ENCODE measurements at places on chromosomes 5 and 9.

DNA sequence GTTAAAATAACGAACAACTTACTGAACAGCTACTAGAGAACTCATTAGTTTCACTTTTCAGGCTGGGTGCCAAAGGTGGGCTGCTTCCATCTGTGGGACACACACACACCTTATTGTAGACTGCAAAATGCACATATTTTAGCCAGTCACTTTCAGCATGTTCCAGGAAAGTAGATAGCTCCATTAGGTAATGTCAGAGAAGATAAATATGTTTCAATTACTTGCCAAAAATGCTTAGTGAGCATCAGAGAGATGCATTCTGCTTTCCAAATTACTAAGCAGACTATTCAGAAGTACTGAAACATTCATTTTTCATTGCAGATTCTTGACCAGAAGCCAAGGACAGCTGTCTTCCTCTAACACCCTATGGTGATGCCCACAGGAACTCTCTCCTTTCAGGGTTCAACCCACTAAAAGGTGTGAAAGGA is 56.2 kb upstream of the APC start:
- DNase-seq: peak; percentile 66

GRCh38 chr9:123044586-123044985 is 11.1 kb downstream of the GPR21 start:
- no peak for DNase-seq

- DNase-seq: no peak
Measured at GRCh38 chr5:16233730-16234129, 54.1 kb upstream of the MARCHF11 start.

GRCh38 chr9:118522093-118523028 is 818.2 kb downstream of the TLR4 start:
- peak; percentile 14 for DNase-seq

DNA sequence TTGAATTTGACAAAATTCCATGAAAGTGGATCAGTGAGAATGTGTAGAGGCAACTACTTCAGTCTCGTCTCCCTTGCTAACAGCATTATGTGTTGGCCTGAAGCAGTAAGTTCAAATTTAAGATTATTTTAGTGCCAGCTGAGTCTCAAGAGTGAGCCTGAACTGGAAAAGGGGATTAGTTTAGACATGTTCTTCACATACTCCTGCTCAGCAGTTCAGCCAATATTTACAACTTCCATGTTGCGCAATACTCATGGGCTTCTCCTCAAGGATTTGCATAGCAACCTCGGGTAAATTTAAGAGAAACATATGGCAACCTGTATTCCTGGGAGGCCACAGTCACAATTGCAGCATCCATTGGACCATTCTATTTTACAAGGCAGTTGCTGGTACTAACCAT is 553.8 kb downstream of the PTPRD start:
- no peak for DNase-seq

- no peak for DNase-seq
Measured at GRCh38 chr5:6358434-6358820, 19.9 kb downstream of the MED10 start.

- no peak for DNase-seq
Measured at GRCh38 chr9:38006163-38006562, 62.9 kb downstream of the SHB start.

DNA sequence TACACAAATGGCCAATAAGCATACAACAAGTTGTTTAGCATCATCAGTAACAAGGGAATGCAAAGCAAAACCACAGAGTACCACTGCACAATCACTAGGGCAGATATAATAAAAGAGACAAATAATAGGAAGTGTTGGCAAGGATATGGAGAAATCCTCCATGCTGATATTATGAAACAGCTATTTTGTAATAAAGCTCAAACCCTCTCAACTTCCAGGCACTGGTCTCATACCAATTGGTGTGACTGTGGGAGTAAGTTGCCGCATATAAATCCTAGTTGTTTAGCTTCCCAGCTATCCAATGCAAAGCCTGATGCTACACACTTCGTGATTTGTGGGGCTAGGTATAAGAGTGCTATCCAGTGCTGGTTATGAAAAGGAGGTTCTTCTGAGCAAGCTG is 88.6 kb downstream of the SMIM23 start:
- no peak for DNase-seq

- no peak for DNase-seq
Measured at GRCh38 chr9:1962122-1962521, 53.0 kb upstream of the SMARCA2 start.

GRCh38 chr5:122259995-122260394 is 52.0 kb upstream of the SNCAIP start:
- no peak for DNase-seq

DNA sequence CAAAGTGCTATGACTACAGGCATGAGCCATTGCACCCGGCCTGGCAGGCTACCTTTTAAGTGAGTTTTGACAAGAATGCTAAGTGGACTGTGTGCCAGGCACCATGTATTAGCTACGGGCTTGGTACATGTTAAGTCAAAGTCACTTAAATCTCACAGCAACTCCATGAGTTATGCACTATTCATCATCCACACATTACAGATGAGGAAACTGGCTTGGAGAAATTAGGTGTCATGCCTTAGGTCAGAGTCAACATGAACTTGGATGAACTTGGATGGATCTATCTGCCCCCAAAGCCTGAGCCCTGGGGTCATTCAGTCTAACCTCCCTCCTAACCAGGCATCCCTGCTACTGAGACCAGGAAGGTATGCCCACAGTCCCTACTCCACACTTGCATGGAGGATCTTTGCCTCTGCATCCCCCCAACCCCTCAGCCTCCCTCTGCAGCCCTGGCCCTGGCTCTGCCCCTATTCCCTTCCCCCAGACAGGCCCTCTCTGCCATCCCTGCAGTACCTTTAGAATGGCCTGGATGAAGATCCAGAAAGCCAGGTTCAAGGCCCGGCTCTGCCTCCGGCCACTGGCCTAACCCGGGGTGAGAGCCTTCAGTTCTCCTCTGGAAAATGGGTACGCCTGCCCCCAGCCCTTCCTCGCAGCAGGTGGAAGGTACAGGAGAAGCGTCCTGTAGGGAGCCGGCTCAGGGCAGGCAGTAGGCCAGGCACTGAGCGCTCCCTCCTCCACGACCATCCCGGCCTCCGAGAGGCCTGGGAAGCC is 685 bp upstream of the ADGRD2 start:
- DNase-seq: no peak

DNA sequence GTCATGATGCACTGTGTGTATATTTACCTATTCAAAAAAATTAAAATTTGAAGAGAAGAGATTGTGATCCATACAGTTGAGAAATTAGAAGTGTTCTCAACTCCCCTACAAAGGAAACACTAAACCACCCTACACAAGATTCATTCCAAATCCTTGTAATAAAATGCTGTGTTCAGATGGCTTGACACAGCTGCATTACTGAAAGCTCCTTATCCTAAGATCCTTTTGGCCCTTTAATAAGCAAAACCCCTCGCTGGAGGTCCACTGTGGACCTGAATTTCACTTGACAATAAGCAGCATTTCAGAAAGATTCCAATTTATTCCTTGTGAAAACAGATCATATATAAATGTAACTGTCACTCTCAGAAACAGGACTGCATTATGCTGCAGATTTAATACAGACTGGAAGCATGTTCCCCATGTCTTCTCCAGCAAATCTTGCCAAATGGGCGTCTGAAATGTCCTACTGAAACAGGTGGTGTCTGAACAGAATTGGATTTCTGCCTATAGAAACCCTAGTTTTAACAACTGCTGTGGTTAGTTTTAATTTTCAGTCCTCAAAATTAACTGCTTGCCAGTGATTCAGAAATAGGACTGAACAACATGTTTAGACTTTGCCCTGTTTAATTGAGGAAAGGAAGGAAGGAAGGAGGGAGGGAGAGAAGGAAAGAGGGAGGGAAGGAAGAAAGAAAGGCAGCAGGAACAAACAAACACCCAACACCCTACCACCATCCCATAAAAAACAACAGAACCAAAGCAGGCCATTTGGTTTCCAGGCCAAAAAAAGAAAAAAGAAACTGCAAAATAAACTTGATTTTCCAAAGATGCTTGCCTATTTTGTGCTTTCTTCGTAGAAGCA is 179.6 kb downstream of the MLLT3 start:
- DNase-seq: peak; percentile 76

- DNase-seq: no peak
Measured at GRCh38 chr9:108484468-108484867, 371.3 kb downstream of the ACTL7B start.

GRCh38 chr9:107155244-107155817 is 127.7 kb upstream of the RAD23B start:
- no peak for DNase-seq

DNA sequence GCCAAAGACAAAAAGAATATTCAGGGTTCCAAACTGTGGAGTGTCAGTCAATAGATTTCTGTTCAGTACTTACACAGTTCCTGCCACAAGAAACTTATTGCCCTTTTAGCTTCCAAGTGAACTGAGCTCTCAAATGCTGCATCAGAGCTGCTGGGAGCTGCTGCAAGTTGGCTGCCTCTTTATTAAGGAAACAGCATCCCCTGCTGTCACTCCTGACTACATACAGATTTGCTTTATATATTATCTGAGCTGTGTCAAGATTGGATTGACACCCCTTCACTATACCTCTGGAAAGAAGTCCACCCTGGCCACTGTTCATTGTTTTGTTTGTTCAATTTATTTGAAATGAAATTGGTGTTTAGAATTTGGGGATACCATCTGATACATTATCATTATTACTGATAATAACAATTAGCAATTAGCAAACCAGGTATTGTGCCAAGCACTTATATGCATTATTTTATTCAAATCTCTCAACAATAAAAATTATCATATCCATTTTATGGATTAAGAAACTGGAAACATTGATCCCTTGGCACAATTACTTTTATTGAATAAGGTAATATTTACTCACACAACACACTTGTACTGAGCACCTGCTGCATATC is 16.4 kb upstream of the C5orf58 start:
- DNase-seq: peak; percentile 42

- no peak for DNase-seq
Measured at GRCh38 chr5:132838516-132839282, 8.3 kb upstream of the SHROOM1 start.

- no peak for DNase-seq
Measured at GRCh38 chr5:176610435-176610773, 448 bp upstream of the GPRIN1 start.

DNA sequence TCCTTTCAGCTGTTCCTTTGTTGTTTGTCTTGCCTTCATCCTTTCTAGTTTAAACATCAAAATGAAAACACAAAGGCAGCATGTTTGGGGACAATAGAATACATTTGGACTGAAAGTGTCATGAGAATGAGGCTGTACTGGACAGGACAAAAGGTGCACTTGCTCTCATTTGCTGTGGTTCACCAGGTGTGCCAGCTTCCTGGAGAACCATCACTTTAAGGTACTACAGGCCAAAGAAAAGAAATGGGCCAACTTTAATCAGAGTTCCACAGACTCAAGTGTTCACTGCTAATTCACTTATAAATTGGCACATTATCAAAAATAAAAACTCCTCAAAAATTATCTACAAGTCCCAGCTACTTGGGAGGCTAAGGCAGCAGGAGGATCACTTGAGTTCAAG is 53.8 kb downstream of the ABHD17B start:
- no peak for DNase-seq

DNA sequence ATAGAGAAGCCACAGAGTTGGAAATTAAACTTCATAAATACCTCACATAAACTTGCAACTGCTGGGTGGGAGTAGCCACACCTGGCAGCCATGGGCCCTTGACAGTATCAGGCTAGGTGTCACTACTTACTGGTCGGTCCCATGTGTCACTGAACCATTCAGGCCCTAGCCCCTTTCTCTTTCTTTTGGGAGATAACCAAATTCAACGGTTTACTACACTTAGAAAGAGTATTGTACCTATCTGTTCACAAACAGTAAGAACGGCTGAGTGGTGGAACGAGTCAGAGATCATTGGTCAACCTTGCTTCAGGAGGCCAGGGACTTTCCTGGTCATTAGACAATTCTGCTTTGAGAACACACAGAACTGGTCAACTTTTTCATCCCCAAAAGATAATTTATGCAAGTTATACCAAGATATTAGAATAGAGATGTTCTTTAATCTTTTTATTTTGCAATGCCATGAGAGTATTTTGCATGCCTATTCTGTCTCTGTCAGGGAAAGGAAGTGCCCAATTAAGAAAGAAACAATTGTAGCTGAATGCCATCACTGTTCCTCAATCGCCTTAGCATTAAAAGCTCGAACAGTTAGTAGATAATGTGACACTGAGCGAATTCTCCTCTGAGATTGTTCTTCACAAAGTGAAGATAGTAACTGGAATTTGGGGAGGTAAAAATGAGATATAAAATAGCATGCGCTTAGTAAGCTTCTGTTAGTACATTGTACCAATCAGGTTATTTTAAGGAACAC is 50.9 kb downstream of the GOLPH3 start:
- no peak for DNase-seq

DNA sequence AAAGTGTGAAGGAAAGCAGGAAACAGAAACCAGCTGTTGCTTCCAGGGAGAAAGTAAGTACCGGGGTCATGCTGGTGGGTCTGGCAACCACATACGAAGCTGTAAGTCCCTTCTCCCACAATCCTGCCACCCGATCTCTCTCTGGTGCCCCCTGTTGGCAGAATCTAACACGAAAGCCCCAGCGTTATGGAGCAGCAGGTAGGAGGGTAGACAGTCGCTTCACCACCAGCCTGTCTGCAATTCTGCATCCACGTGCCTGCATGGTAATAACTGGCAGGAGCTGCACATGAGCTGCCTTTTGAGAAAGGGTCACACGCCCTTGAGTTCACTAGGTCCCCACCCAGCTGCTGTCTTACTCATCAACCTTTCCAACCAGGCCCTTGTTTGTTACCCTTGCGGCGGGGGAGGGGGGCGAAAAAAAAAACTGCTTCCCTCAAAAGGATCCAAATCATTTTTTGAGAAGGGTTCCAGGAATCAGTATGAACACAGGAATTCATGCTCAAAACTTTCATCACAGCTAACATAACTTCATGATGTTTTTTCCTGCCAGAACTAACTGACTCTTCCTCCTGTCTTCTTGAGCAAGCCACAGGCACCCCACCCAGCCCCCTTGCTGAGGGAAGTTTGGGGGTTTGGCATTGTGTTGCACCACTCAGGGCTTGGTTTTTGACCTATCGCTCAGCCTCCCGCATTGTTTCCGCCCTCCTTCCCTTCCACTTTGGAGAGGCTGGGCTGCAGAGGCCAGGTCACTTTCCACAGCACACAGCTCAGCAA is 19.6 kb upstream of the TMEM252 start:
- DNase-seq: peak; percentile 21

GRCh38 chr5:159814805-159815585 is 101.3 kb upstream of the ADRA1B start:
- no peak for DNase-seq

DNA sequence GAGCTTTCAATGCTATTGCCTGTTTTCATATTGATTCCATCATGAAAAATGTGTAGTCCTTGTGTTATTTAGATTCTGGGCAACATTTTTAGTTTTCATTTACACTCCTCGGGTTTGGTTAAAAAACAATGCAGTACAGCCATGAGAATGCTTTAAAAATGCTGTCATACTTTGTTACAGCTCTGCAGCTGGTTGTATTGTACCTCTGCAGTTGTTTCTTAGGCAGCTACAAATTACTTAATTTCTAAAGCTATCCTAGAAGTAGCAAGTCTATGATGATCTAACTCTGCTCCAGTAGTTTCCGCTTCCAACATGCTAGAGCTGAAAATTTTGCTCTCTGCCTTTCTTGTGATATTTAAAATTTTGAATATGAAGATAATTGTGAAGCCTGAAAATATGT is 20.2 kb downstream of the SNX18 start:
- DNase-seq: no peak
